Left hindlimb (tissue), 1 donor: ENCODE measurements at places on chromosomes 2 and 18.

GRCh38 chr2:11582862-11583752 is 49.3 kb downstream of the GREB1 start:
- DNase-seq: peak; percentile 77

- DNase-seq: no peak
Measured at GRCh38 chr2:102030855-102031527, 39.2 kb downstream of the IL1R2 start.

DNA sequence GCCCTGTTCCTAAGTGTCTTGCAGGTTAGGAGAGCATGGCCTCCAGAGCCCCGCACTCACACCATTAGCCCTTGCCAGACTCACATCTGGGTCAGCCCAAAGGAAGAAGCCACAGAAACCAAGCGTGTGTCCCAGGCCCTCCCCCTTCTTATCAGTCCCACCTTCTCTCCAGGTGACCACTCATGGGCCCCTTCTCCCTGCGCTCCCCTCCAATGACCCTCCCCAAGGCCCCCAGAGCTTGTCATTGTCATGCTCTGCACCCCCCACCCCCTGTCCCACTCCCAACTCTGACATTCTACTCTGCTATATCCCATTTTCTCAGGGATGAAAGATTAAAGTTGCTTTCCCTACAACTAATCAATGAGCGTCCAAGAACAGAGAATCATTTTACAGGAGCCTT is 30.1 kb downstream of the CAPN14 start:
- DNase-seq: no peak

GRCh38 chr2:84879584-84880394 is 1.1 kb downstream of the TRABD2A start:
- no peak for DNase-seq

DNA sequence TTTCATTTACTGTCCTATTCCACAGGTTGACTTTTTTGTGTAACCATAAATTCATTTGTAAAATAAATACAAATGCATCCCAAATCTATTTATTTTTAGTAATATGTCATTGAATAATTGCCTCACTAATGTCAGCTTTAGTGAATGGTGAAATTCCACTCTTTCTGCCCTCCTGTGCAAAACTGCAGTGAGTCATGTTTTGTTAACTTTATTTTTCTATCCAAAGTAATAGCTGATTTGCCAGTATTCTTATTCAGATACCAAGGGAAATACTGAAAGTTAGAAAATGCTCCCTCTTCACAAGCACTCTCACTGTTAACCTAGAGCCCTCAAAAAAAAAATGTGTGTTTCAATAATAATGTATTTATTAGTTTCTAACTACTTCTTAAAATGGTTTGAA is 322.8 kb downstream of the RIT2 start:
- no peak for DNase-seq

- no peak for DNase-seq
Measured at GRCh38 chr2:177641331-177641730, 248.8 kb downstream of the AGPS start.

DNA sequence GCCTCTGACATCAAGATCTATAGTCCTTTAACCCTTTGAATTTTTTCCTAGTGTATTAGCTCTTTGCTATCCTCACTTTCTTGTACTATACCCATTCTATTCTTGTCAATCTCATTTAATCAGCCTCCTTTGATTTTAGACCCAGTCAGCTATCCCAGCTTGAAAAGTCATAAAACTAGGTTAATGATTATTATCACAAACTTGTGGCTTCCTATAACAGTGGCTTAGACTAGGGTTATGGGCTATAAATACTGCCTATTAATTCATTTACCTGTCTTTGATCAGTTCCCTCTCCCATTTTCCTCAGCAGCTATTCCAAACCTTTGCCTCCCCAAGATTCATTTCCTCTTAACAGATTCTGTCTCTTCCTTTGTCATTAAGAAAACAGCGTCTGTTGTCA is 174.8 kb downstream of the UBR3 start:
- DNase-seq: no peak

DNA sequence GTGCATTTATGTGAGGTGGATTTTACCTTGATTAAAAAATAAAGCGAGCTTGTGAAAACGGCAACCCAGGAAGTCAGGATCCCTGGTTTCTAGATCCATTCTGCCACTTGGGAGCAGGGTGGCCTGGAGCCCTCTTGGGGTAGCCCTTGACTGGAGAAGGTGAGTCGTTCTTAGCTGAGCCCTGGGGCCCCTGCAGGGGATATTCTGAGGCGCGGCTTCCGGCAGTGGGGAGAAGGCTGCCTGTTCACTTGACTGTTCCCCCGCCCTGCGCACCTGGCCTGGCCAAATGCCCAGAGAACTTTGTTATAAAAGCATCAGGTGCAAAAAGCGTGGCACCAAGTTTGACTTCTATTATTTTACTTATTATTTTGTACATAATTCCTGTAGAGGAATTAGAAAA is 221.9 kb downstream of the DYSF start:
- DNase-seq: peak; percentile 21

DNA sequence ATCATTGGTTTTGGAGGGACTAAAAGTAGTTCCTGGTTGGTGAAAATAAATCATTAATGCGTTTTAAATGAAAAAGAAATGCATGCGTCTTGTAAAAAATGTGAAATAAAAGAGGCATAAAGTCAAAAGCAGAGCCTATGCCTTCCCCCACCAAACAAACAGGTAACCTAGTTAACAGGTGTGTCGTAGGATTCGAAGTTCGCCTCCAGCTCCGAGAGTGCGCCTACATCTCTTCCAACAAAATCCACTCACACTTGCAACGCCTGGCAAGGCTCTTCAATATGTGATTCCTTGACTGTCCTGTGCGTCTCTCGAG is 677 bp upstream of the SMAD4 start:
- DNase-seq: no peak

DNA sequence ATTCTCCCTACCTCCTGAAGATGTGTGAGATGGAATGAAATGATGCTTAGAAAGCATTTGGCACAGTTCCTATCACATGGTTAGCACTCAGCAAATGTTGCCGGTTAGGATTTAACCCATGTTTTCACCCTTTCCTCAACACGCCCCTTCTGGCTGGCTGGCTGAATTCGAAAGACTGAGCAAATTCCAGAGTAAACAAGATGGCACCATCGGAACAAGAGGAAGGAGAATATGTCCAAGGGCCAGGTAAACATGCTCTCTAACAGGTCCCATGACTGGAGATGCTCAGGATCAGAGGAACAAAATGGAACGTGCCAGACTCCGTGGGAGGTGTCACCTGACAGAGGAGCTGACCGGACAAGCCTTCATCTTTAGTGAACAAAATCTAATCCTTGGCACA is 145.6 kb downstream of the ANKRD44 start:
- DNase-seq: no peak

GRCh38 chr2:85470850-85471800 is 52.6 kb downstream of the SH2D6 start:
- no peak for DNase-seq

DNA sequence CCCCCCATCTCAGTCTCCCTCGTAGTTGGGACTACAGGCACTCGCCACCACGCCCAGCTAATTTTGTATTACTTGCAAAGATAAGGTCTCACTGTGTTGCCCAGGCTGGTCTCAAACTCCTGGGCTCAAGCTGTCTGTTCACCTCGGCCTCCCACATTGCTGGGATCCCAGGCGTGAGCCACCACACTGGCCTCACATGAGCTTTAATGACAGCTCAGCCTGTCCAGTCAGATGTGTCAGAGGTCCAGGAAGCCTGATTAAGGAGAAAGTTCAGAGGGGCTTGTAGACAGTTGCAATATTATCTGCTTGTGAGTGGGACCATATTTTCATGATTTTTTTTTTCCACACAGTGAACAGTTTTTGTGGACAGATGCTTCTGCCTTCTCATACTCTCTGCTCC is 82.0 kb downstream of the LIMS1 start:
- no peak for DNase-seq

GRCh38 chr2:177256695-177257094 is 7.8 kb downstream of the NFE2L2 start:
- no peak for DNase-seq

- no peak for DNase-seq
Measured at GRCh38 chr2:172373766-172374165, 53.6 kb upstream of the ITGA6 start.

DNA sequence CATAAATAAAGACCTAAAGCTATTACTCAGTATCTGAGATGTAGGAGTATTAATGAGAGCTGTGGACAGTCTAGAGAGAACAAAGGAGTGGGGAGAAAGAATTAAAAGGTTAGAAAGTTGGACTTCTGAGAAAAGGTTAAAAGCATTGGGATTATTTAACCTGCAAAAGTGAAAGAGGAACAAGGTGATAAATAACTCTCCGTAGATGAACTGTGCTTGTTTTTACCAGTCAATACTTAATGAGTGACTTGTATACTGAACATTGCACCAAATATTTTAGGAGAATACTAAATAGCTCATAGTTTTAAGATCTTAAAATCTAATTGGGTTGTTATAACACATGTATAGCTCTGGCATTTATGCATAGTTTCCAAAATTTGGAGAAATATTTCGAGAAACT is 137.5 kb downstream of the GPD2 start:
- DNase-seq: no peak

DNA sequence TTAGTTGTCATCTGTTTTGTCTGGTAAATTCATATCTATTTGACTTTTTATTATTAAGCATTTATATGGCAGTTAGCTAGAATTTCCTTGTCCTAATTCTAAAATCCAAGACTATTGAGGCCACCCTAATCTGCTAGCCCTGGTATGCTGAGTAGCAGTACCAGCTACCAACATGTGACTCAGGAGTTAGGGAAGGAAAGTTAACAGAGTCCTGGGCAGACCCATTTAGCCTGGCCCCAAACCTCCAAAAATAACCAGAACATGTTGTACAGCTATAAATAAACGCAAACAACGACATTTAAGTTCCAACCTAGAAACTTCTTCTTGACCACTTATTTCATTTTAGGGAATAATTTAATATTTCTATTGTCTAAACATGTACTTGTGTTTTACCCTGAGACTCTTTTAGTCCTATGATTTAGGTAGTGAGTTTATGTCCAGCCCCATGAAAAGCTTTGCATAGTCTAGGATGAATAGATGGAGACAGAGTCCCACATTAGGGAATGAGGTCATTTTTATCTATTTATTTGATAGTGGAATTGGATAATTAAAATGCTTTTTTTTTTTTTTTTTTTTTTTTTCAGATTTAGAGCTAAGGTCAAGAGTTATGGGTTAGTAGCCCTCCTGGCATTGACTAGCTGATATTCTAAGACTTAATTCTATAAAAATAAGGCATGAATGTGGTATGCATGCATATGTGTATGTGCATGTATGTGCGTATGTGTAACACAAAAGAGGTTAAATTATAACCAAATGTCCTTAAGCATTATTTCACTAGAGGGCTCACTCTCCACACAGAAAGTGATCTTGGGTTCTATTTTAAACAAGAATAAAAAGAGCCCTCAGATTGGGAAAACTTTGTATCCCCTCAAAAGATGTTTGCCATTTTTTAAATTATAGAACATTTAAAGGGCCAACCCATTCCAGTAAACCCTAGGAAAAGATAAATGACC is 160.1 kb upstream of the MAPRE2 start:
- DNase-seq: no peak

DNA sequence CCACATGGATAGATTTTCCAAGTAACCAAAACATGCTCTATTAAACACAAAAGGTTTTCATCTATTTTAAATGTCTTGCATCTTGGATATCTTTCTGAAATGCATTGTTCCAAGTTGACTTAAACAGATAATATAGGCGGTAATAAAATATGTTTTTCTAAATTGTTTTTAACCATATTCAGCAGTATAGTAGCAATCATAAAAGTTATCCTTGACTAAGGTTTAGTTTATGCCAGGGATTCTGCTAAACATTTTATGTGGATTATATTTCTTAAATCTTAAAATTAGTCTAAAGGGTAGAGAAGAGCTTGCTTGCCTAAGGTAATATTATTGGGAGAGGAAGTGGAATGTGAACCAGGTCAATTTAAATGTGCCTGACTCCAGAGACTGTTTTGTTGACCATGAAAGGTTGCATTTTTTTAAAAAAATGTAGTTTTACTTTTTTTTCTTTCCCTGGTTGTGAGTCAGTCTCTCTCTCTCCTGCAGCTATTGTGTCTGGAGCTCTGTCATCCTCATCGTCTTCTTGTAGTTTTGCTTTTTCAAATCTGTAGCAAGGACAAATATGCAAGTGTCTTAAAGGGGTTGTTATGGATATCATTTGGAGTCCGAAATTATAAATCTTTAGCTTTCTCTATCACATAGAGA is 309.1 kb upstream of the COL3A1 start:
- DNase-seq: no peak

DNA sequence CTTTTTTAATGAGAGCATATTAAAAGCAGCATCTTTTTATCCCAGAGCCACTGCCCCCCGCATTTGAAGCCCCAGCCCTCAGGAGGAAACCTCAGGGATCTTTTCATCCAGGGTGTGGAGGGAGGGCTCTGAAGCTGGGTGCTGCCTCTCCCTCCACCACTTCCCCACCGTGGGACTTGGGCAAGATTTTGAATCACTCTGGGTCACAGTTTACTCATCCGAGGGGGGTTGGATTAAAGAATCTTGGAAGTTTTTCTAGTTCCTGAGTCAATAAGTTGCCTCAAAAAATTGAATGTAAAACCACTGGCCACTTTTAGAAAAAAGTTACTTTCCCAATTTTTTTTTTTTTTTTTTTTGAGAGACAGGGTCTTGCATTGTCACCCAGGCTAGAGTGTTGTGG is 62.0 kb upstream of the ANKRD44 start:
- DNase-seq: no peak

GRCh38 chr2:237729681-237730475 is 68.7 kb upstream of the RBM44 start:
- DNase-seq: no peak

DNA sequence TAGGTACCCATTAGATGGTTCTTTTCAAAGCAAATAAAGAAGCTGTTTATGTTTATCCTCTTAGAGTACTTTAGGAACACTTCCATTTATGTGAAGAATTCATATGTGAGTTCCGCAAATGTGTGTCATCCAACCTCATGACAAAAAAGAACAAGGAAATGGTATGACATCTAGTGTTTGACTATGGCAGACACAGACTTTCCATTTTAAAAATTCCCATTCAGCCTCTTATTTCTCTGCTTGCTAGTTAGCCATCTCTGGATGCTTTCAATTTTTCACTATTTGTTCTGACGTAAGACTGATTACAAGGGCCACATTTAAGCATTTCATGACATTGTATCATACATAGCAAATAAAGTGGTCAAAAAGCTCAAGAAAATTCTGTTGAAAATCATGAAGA is 103.0 kb downstream of the ZAP70 start:
- no peak for DNase-seq

- DNase-seq: no peak
Measured at GRCh38 chr18:34357944-34358580, 133.3 kb upstream of the NOL4 start.

DNA sequence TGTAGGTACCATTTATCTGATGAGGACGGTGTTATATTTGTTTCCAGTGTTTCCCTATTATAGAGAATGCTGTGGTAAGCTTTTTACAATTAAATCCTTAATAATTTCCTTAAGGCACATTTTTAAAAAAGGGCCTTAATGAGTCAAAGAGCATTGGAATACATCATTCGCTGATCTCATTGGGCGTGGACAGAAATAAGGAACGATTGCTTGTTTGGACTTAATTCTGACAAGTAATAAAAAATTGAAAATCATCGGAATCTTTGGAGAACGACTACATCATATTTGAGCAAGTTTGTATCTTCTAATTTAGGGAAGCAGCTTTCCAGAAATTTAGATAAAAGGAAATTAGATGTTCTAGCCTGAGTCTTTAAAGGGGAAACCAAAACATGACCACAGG is 11.3 kb downstream of the AGPS start:
- no peak for DNase-seq

GRCh38 chr2:16034151-16034974 is 94.0 kb downstream of the MYCN start:
- DNase-seq: no peak
